CD4-positive, alpha-beta memory T cell (primary cell): ENCODE measurements at places on chromosomes 12 and 14.

- peak; percentile 39 for DNase-seq
Measured at GRCh38 chr14:24432259-24433131, 2.7 kb downstream of the KHNYN start.

DNA sequence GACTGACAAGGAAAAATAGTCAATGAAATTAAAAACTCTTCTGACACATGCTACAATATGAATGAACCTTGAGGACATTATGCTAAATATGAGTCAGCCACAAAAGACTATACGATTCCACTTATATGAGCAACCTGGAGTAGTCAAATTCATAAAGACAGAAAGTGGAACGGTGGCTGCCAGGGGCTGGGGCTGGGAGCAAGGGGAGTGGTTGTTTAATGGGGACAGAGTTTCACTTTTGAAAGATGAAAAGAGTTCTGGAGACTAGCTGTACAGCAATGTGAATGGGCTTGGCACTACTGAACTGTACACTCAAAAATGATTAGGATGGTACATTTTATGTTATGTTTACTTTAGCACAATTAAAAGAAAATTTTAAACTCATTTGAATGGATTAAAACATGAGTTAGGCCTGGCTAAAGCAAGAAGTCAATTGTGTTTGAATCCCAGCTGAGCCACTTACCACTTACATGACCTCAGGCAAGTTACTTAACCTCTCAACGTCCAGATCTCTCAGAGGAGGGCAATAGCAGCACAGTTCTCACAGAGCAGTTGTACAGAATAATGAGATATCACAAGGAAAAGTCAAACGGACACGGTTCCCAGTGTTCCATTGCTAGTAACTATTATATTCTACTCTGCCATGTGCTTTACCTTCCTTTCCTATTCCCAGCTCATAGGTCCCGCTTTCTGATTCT, 102.5 kb downstream of the SPTSSA start:
- DNase-seq = no peak

DNA sequence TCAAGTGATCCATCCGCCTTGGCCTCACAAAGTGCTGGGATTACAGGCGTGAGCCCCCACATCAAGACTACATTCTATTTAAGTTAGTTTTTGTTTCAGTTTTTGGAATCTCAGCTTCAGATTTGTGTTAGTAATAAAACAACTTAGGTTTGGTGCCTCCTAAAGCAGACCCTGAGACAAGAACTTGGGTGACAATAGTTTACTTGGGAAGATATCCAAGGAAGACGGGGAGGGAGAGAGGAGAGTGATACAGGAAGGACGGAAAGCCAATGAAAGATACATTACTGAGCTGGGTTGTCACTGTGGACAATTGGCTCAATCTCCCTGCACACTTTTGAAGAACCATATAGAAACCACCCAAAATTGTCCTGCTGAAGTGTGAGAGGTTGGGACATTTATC, 22.6 kb upstream of the PTGR2 start:
- no peak for DNase-seq

DNA sequence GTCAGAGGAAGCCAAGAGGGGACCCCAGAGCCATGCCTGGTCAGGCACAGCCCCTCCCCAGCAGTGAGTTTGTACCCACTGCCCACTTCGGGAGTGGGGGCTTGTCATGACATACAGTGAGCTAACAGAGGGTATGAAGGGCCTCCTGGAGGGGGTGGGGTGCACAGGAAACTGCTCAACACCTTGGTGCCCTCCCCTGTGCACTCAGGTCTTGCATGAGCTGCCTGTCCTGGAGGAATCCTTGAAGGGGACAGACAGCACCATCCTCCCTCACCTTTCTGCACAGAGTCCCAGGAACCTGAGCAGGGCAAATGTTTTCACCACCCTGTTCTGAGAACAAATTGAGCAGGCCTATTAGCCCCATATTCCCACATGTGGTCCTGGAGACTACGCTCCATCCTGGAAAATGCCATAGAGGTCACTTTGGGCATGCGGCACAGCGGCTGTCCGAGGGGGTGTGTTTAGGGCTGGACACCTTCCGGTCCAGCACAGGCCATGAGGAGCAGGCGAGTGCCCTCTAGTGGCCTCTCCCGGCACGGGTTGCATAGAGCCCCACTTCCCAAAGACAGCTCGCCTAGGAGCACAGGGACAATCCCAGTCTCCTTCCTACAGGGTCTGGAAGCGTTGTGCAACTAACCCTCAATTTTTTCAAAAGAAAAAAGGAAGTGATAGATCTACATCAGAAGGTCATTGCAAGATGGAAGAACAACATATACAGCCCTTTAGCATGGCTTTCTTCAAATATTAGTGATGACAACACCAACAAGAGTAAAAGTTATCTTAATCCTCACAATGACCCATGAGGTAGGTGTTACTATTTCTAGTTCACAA, 31.9 kb upstream of the ZFP36L1 start:
- no peak for DNase-seq

- DNase-seq = no peak
Measured at GRCh38 chr12:66848967-66849366, 170.1 kb upstream of the GRIP1 start.

DNA sequence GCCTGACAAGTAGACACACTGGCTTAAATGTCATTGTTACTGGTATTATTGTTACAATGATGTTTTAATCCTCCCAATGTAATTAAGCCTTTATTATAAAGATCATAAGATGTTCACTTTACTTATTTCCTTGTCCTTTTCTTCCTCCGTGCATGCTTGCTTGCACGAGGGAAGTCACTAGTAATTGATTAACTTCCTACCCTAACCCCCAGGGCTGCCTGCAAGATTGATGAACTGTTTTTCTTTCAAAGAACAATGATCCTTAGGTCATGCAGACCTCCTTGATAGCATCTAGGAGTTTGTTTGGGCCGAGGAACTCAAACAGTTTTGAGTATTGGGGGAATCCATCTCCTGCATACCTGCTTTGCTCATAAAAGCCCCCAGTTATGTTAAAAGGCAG, 43.0 kb downstream of the GLRX5 start:
- DNase-seq = no peak
